ENCODE measurements at places on chromosomes 3 and 15. TPM values are rescaled to one million over a fixed set of nuclear protein-coding genes. Genes with fewer than 3 reads are reported as not detected.

The DCLK3 gene
- total RNA-seq, result 1.4 TPM

The TMEM40 gene
- total RNA-seq, result 2.3 TPM

The PLA2G4E gene
- not detected for total RNA-seq

The ANKUB1 gene
- not detected for total RNA-seq

The ENTPD3 gene
- total RNA-seq, result 8.5 TPM

The SUSD5 gene
- 3.0 TPM for total RNA-seq

Measured in urinary bladder (tissue), 4 donors.